ENCODE measurements at places on chromosomes 4 and X.

- DNase-seq = no peak
Measured at GRCh38 chr4:48180234-48180633, 46.2 kb upstream of the TXK start.

DNA sequence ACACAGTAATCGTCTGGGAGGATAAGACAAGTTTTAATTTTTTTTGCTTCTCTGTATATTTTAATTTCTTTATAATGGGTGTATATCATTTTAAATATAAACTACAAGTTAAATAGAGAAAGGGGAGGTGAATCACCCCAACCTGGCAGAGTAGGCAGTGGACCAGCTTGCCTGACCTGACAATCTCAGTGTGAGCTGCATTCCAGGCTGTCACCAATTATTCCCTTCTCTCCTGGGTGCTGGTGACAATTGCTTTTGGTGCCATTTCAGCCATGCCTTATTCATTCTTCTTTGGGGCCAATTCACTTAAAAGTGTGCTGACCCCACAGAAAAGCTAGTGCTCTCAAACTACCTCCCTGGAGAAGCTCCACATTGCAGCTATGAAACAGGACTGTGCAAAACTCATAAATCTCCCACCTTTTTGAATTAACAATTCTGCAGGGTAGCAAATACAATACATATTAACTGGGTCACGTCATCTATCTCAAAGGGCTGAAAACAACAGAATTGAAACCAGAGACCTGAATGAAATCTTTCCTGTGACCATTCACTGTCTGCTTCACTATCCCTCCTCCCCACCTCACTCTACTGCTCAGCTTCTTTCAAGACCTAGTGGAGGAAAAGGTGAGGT, 359.0 kb downstream of the HS3ST1 start:
- no peak for DNase-seq

DNA sequence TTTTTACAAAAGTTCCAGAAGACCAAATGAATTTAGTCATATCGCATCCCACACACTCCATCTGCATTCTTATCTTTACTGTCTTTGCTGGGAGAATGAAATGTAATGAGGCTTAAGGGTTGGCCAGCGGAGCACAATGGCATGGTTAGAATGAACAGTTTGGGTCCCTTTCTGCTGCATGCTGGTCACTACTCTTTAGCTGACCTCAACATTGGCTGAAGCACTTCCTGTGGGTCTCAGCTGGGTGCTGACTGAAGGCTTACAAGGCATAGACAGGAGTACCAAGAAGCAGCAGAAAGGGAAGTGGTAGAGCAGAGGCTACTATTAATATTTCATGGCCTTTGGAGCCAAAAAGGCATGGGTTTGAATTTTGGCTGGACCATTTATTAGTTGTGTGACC, 159.4 kb upstream of the GPC4 start:
- no peak for DNase-seq

GRCh38 chr4:80252427-80252826, 14.0 kb upstream of the FGF5 start:
- no peak for DNase-seq

DNA sequence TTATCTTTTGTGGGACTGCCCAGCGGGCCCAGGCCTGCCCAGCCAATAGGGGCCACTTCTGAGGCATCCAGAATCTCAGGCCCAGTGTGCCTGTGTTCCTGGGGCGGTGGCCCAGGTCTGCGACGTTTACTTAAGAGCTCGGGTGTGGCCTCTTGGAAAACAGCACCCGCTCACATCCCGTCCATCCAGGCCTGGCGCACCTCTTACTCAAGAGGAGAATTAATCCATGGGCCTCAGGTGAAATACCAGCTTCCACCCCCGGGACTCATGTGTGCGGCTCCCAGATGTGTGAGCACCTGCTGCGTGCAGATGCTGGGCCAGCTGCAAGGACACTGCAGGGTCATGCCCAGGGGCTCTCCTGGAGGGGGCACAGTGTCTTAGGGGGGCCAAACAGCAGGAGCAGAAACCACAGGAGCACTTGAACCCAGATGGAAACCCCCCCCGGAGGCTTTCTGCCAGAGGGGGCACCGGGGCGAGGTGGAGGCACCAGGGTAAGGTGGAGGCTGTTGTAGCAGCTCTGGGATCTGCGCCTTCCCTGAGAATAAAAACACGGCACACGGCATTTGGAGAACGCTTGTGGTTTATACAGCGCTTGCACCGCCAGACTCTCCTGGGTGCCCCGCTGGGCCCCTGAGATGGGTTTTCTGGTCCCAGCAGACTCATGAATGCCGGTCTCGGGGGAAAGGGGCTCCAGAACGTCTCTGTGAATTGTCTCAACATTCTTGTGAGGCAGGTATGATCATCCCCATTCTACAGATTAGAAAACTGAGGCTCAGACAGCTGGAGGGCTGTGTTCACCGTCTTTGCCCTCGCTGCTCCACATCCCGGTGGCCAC, 2.8 kb downstream of the PSAPL1 start:
- no peak for DNase-seq

- no peak for DNase-seq
Measured at GRCh38 chr4:1974840-1975239, 33.9 kb downstream of the NELFA start.

DNA sequence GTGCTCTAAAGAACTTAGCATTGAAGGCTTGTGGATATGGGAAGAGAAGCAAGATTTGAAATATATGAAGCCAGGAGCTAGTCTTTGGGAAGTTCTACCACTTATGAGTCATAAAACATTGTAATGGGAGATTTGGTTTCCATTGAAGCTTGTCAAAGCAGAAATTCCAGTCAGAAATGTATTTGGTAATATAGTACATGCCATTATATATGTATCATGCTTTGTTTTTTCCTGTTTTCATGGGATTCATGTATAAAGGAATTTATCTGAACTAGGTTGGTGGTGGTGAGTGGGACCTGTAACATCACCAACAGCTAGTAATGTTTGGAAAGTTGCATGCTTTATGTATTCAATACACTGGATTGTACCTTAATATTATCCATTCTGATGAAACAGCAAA, 14.6 kb upstream of the DCAF8L2 start:
- DNase-seq = no peak

- DNase-seq = no peak
Measured at GRCh38 chr4:25982962-25983361, 68.9 kb downstream of the SMIM20 start.

All from HFFc6 (cell line).